ENCODE measurements at places on chromosomes 5 and 9.
A peak's percentile ranks its signal among the peaks of the same experiment; 100 is the strongest.

- DNase-seq, result no peak
Observed at GRCh38 chr5:136055612-136056309, 27.0 kb downstream of the TGFBI start.

DNA sequence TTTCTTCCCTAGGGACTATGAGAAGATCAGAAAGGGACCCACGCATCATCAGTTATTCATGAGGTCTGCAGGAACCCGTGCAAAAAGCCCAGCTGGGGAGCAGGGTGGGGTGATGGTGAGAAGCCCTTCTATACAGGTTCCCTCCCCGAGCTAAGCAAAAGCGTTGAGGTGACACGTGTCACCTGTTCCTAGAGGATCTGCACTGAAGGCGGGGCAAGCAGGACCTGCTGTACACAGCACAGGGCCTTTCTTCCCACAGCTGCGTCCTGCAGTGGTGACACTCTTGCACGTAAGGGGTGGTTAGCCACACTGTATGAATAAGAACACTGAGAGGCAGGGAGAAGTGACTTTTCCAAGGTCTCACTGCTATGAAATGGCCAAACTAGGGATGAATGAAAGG lies 37.2 kb upstream of the SH3PXD2B start:
- no peak for DNase-seq

DNA sequence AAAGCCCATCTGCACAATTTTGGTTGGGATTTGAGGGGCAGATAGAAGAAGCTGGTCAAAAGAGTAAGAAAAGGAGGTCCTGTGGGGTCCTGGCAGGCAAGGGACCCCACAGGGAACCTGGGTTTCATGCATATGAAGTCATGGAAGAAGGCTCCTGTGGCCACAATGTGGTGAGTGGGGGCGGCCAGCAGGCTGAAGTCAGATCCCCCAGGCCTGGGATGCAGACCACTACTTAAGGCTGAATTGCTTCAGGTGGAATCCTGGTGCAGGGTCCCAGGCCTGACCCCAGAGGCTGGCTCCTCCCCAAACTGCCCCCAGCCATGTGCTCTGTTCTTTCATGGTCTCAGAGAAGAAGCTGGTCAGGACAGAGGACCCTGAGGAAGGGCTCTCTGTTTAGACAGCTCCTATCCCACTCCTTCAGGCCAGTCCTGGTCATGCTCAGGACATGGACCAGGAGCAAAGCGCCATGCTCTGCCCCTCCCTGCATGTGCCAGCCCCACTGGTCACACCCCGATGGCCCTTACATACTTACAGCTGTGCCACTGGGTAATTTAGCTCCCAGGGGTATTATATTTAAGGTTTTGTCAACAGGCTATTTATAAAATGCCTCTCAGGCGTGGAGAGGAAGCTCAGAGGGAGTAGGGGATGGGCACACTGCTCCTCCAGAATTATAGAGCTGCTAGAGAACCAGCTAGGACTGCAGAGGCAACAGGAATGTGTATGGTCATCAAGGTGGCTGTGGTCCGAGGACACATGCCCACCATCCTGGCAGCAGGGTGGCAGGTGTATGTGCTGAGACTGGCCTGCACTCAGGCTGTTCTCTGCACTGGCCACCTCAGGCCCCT lies 33.4 kb downstream of the C5orf15 start:
- no peak for DNase-seq

- DNase-seq, result no peak
Observed at GRCh38 chr5:35640623-35641022, 23.0 kb downstream of the SPEF2 start.

GRCh38 chr5:76838481-76839261 lies 11.1 kb upstream of the S100Z start:
- no peak for DNase-seq

DNA sequence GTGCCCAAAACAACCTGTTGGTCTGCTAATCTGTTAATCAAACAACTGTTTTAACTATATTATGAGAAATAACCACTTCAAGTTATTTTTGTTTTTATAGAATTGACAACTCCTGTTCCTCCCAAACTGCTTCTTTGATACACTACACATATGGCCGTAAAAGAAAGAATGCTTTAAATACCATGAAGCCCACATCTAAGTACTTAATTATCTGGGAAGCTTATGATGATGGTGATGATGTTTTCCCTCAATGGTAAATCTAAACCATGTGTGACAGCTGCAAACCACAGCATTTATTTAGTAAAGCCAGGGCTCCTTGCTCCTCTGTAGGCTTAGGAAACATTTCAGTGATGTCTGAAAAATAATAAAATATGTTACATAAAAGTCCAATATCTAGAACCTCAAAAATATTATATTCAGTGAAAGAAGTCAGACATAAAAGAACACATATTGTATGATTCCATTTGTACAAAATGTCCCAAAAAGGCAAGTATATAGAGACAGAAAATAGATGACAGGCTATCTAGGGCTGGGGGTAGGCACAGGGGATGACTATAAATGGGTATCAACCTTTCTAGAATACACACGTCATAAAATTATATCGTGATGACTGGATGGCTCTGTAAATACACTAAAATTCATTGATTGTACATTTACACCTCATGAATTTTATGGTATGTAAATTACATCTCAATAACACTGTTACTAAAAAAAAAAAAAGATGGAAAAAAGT lies 154.1 kb downstream of the EFNA5 start:
- DNase-seq, result no peak

GRCh38 chr5:117623042-117623805 lies 1048.6 kb upstream of the SEMA6A start:
- peak; percentile 47 for DNase-seq

- DNase-seq, result peak; percentile 29
Observed at GRCh38 chr5:29263915-29264351, 1929.6 kb upstream of the CDH6 start.

DNA sequence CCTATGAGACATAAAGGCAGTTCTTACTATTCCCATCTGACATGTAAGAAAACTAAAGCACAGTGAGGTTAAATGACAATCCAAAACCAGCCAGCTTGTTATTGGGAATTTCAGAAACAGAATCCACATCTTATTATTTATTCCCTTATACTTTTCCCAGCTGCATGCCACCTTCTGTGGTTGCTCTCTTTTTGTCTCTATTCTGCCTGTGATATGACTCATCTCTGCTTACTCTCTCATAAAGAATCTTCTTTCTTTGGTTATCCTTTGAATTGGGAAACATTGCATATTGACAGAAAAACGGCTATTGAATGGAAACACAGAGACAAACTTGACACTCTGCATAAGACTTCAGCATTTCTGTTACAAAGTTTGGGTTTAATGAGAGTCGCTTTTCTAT lies 183.2 kb downstream of the TLR4 start:
- DNase-seq, result no peak

DNA sequence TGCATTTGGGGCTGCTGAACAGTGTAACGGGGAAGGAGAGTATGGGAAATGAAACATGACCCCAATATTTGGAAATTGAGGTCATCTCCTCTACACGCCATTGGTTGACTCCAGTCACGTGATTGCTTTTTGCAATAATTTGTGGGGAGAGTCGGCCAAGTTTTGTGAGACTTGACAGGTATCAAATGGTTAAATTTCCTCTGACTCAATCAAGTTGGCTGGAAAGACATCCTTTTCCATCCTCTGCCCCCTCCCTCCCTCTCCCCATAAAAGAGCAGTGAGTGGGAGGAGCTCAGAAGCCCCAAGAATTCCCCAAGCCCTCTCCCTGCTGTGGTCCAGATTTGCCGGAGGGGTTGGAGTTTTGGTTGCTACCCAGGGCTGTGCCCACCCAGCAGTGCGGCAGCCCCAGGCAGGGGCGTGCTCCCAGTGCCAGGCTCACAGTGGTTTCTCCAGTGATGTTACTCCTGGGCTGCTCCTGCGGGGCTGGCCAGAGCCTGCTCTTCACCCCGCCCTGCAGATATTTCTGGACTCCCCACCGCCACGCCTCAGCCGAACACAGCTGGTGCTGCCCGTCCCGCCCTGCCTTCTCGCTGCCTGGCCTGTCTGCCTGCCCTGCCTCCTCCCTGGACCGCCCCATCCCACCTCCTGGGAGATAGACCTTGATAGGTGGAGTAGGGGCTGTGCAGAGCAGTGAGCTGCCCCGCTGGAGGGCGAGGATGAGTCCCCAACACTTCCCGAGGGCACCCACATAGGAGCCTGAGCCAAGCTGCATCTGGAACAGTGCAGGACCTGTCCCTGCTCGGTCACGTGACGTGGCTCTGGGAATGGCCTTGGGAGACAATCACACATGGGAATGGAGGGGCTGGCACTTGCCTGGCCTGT lies 3.4 kb downstream of the COL5A1 start:
- DNase-seq, result peak; percentile 98

DNA sequence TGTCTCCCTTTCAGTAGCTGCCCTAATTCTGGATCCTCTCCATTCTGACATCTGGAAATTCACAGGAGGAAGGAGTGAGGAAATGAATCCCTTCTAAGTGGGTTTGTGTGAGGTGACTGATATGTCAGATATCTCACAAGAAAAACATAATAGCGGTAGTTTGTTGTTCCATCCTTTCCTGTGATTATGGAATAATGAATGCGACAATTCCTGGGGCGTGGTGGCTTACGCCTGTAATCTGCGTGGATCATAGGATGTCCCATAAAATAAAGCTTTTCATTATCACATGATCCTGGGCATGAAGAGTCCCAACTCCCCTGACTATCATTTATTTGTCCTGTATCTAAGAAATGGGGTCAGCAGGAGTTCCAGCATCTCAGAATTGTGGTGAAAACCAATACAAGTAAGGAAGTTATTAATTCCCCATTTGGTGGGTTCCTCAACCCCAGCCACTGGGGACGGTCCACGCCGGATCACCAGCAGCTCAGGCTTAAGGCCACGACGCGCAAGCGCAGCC lies 375 bp upstream of the C5orf24 start:
- DNase-seq, result no peak

Measured in forelimb muscle (tissue), 1 donor.